ENCODE measurements at places on chromosomes 7 and 10.
A peak's percentile ranks its signal among the peaks of the same experiment; 100 is the strongest.

DNA sequence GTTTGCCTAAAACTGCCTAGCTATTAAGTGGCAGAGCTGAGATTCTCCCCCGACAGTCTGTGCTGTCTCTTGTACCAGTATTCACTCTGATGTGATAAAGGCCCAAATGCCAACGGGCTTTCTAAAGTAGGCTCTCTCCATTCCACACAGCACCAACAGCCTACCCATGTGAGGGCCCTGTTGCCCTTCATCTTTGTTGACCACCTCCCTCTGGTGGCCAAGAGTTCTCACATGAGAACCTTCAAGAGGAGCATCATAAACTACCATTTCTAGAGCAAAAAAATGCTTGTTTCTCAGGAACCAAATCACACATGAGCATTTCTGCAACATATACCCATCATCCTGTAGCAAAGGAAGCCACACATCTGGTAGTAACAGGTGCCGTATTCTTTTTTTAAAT lies 185.8 kb downstream of the GRM8 start:
- DNase-seq = no peak

- DNase-seq = no peak
Observed at GRCh38 chr10:33773253-33773573, 438.7 kb upstream of the NRP1 start.

DNA sequence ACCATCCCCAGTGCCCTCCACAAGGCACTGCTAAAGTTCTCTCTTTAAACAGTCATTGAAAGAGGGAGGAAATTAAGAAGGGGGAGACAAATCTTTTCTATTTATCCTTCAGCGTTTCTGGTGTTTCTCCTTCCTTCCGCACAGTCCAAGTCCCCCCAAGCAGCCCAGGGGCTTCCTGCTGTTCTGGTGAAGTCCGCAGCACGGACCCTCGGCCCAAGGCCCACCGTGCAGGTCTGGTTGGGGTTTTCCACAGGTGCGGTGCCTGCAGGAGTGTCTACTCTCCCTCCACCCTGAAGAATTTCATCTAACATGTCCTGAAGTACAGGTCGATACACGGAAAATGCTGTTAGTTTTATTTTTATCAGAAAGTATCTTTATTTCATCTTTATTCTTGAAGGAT lies 34.1 kb upstream of the KNDC1 start:
- no peak for DNase-seq

- no peak for DNase-seq
Observed at GRCh38 chr10:75932921-75933320, 501.5 kb downstream of the LRMDA start.

DNA sequence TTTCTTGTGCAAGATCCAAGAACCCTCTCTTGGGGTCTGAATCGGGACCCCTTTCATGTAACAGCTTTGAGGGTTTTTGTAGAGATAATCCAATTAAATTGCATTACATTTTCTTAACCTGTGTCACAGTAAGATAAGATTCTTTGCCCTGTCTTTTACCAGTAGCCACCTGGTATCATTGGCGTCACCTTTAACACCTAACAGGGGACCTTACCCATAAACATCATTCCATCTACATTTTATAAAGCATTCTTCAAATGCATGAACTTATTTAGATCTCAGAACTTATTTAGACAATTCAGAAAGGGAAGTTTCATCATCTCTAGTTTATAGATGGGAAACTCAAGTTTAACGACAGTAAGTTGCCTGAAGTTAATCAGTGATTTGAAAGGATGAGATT lies 106.4 kb upstream of the KLF6 start:
- no peak for DNase-seq

DNA sequence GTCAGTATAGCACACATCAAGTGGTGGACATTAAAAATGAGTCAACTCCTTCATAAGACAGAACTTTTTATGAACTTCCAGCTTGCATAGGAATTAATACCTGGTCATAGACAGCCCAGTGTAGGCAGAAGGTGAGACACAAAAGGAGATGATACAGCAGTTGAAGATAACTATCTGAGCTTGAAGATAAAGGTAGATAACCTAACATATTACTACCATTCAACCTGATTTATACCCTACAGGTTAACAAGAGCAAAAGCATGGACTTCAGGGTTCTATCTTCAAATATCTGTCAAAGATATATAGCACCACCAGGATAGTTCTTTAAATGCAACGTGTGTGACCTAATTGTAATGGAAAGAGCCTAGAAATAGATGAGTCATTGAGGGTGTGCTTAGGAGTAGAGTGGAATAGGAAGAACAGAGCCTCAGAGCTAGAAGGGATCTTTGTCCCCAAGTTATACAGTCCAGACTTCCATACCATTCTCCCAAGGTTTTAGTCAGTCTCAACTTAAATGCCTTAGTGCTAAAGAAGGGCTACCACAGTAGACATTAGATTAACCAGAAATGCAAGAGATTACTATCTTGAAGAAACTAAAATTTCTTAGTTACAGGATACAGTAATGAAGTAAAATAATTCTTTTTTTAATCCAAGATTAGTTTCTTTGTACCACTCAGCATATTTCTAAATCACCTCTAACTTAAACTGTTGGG lies 9.2 kb downstream of the ZNF800 start:
- no peak for DNase-seq

GRCh38 chr10:82267014-82267413 lies 392.0 kb downstream of the NRG3 start:
- DNase-seq = no peak

DNA sequence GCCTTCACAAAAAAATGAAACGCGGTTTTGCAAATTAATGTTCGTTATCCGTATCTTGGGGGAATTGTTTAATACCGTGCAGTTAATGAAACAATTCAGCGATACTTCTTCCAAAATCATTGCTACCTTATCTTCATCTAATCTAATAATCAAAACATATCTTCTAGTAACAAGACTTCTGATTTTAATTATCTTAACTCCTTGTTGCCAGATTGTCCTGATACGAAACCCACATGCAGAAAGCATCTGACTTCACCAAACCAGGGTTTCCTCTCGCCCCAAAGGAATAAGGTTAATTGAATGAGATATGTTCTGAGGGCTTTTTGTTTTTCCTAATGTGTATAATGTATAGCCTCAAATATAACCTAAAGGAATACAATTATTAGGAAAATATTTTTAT lies 105.2 kb upstream of the SH2B2 start:
- no peak for DNase-seq

- DNase-seq = no peak
Observed at GRCh38 chr7:17773289-17773626, 167.0 kb downstream of the SNX13 start.

DNA sequence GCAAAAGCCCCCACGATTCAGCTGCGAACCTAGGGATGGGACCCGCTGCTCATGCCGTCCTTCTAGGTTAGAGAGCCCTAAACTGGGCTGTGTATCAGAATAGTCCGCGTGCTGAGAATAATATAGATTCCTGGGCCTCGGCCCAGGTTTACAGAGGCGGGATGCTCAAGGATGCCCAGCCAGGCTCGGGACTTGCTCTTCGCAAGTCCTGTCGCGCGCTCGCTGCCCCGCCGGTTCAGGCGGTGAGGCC lies 266 bp upstream of the STMP1 start:
- no peak for DNase-seq

GRCh38 chr7:27251652-27252590 lies 9.3 kb downstream of the EVX1 start:
- no peak for DNase-seq

- peak; percentile 38 for DNase-seq
Observed at GRCh38 chr10:5292196-5292735, 72.5 kb upstream of the UCN3 start.

DNA sequence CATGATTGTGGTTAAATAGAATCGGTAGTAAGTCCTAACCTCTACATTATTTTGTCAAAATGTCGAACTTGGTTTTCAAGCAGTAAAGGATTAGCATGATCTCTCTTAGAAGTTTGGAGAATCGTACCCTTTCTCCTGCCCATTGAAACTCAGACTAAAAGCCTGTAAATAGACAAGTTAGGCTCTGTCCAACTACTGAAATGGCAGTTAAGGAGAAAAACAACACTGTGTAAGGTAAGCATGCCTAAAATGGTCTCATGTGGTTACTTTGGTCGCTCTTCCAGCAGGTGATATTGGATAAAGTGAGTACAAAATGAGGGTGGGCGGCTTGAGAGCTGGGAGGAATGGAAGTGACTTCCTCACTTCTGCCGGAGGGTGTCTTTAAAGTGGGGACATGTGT lies 25.0 kb downstream of the SEC61A2 start:
- no peak for DNase-seq

All from stimulated activated naive CD8-positive, alpha-beta T cell treated with anti-CD3 and anti-CD28 coated beads, Interleukin-15, amount 100 ng/mL, for 72 hours (primary cell).